C1 segment of cervical spinal cord (tissue), 14 donors: ENCODE measurements at places on chromosomes 6 and 20.

GRCh38 chr6:46284475-46284874, 113.7 kb upstream of the ENPP5 start:
- DNase-seq, result no peak

GRCh38 chr20:61728786-61729770, 336.6 kb downstream of the TAF4 start:
- DNase-seq, result no peak

DNA sequence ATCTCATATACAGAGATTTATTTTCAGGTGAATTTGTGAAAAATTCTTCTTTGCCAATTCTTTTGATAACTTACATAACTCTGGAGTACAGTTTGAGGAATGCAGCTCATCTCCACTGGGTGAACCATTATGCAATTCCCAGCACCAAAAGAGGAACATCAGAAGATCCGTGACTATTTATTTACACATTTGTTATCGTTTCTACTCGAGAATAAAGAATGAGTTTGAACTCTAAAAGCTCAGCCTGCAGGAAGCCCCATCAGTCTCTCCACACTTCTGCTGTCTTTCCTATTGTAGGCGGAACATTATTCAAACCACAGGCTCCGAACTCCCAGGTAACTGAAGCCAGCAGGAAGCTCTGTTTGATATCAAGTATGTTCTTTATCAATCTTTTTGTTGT, 95.9 kb upstream of the IFNGR1 start:
- DNase-seq, result no peak

DNA sequence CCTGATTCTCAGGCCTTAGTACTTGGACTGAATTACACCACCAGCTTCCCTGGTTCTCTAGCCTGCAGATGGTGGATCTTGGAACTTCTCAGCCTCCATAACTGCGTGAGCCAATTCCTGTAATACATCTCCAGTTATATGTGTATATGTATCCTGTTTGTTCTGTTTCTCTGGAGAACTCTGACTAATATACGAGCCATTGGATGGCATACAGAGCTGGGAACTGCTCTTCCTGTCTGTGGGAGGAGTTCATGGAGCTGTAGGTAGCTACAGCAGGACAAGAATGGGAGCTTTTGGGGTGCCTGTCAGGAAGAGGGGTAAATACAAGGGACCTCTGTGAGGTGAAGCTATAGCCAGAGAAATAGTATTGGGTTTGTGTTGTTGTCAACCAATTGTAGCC, 41.2 kb downstream of the TMEM14A start:
- DNase-seq, result no peak

DNA sequence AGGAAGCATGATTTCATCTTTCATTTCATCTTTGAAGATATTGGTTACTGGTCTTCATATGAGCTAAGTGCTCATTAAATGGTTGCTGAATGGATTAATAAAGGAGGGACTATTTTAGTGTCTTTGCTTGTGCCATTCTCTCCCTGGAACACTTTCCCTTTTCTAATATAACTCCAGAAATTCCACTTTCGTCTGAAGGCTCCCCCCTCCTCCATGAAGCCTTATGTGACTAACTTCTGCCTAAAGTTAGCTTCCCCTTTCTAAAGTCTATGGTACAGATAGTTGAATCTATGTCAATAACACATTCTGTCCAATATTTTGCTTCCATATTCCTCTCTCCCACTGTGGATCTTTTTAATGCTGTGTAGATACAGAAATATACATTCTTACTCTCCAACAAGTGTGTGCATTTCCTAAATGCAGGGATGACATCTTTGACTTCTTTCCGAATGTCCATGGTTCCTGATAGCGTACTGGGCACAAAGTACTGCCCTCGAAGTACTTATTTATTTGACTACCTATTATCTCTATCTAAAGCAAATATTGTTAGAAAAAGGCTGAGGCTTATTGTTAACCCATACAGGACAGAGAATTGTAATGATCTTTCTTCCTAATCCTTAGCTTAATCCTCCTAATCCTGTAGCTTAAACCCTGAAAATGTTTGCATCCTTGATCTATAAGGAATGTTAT, 84.7 kb upstream of the ELOVL5 start:
- no peak for DNase-seq

DNA sequence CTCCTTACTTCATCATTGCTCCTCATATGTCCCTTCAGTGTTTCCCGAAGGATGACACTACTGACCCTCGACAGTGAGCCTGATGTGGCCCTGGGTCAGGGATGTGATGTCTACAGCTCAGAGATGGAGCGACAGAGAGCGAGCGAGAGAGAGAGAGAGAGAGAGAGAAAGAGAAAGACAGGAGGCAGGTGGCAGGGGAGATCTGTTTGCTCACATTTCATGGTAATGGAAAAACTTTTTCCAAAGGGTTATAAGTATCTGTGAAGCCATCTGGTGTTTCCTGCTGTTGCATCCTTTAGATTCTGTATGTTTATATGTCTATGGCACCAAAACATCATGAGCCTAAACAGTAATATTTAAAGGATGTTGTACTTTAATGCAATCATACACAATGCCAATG, 77.2 kb downstream of the PPP1R3G start:
- DNase-seq, result no peak

- no peak for DNase-seq
Observed at GRCh38 chr6:55886185-55886836, 10.9 kb upstream of the BMP5 start.

DNA sequence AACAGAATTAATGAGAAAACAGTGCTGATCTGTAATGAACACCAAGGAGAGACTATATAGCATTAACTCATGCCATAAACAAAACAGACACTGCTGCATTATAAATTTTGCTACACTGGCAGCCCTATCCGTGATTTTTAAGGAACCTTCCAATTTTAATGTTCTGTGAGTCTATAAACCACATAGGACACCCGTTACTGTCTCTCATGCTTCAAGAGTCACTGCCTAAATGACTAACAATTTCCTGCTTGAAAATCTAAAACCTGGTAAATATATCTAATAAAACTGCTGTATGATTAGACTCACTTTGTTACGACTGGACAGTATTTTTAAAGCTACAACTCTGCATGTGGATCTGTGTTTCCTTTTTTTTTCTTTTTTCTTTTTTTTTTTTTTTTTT, 8.7 kb downstream of the CHD6 start:
- no peak for DNase-seq

GRCh38 chr6:145892026-145892425, 72.1 kb downstream of the SHPRH start:
- no peak for DNase-seq

DNA sequence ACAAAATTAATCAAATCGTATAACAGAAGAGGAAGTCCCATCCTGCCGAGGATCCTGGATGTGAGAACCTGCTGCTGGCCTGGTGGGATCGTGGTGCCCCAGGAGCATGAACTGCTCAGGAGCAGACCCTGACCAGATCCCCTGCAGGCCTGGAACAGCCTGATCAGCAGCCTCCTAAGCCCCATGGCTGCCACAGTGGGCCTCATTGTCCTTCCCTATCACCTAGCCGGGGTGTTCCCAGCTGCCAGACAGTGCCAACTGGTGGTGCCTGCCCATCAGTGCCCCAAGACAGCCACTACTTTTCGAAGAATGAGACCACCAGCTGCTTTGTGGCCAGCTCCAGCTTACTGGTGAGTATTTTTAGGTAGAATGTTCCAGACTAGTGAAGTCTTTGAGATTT, 19.6 kb upstream of the MAS1L start:
- no peak for DNase-seq

- no peak for DNase-seq
Observed at GRCh38 chr6:119526561-119527230, 177.1 kb upstream of the MAN1A1 start.

DNA sequence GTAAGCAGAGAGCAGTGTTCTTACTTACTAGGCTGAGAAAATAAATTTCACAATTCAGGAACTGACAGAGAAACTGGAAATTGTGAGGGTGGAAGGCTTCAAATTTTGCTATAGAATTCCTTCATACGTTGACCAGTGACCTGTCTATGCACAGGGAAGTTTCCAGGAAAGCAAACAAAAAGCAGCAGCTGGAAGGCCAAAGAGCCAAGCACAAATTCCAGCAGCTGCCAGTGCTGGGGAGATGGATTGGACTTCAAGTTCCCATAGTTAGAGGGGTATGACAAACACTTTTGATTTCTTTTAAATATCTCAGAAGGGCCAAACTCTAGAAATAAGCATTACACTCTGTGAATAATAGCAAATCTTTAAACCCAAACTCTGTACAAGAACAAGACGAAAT, 299.1 kb upstream of the KCNQ5 start:
- no peak for DNase-seq

DNA sequence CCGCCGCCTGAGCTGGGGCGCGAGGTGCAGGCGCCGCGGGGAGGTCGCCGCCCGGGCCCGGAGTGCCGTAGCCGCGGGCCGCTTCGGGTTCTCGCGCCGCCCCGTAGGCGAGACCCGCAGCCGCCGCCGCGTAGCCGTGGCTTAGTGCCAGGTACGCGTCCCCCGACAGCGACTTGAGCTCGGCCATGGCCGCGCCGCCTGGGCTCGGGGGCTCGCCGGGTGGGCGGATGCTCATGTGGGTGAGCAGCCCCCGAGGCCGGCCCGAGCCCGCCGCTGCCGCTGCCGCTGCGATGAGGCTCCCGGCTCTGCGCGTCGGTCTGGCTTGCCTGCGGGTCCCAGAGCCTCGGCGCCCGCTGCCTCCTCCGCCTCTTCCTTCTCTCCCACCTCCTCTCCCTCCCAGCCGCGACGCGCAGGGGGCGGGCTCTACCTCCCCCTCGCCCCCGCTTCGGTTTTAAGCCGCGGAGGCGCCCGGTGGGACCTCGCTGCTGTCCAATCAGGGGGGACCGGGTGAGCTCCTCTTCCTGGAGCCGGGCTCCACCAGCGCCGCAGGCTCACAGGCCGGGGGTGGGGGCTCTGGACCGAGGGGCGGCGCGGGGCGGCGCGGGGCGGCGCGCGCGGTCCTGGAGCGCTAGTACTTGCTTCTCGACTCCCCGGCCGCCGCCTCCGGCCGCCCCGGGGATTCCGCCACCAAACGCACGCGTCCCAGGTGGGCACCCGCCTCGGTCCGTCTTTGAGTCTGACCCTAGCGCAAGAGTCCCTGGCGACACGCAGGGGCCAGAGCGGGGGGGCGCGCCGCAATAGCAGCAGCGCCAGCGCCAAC, at the start of gene BHLHE23:
Gene BHLHE23 (minus strand): TSS at position 425 of the 820 bp plus-strand sequence. CDS start 190 bp downstream, at position 235.
- no peak for DNase-seq

- DNase-seq, result no peak
Observed at GRCh38 chr6:39466631-39467030, 144.1 kb upstream of the KCNK16 start.

DNA sequence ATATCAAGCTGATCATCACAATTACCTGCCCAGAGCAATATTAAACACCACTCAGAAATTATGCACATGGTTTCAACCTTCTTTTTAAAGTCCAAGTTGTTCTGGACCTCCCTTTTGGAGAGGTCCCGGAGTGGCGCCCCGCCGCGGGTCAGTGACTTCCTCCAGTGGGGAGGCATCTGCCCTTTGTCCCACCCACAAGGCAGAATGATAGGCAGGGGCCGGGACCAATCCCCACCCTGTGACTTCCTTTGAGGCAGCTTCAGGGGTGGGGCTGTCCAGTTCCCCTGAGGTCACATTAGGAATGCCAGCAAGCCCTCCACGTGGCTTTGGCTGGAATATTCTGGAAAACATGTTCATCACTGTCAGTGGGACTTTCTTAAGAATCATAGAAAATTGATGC, 207.0 kb downstream of the ANKRD60 start:
- no peak for DNase-seq

GRCh38 chr6:34773916-34774315, 16.6 kb downstream of the SNRPC start:
- no peak for DNase-seq

DNA sequence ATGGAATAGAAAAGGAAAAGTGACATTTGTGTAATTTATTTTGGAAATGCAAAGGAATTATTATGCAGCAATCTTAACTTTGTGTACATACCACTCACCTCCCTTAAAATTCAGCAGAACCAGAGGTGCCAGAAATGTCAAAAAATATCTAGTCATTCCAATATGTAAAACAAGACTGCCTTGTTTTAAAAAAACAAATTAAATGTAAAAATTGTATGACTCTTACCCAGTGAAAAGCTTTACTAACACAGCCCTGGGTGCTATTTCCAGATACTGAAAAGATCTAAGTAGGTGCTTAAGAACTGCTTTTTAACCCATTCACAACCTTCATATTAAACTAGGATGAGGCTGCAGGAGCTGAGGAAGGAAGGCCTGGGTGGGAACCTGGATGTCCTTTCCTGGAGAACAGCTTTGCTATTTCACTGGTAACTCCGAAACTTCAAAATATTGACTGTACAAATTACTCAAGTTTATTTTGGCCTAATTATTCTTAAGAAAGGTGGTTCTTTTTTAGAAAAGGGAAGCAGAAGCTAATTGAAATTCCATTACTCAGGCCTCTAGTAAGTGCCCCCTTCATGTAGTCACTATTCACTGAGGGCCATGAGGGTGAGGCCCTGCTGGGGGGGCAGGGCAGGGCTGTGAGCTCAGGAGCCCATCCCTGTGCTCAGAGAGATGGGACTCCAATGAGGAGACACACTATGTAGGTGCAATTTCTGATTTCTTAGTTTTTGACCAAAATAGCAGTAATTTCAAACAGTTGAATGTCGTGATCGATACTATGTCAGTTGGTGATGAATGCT, 139.6 kb downstream of the MAP3K4 start:
- DNase-seq, result no peak

DNA sequence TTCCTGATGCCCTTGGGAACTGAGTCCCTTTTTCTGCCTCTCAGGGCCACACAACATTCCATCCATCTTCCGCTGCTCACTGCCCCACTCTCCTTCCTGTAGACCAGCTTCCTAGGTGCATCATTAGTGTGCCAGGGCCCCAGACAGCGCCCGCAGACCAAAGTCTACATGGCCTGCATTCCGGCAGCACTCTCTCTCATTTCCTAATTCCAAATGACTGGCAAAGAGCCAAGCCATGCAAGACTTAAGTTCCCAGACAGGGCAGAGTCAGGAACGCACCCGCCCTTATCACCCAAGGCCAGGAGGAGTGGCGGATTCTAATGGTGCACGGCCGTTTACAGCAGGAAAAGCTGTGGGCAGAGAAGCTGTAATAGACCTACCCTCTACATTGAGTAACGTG, 159.8 kb upstream of the ARID1B start:
- DNase-seq, result no peak

GRCh38 chr6:118319416-118319815, 228.7 kb upstream of the PLN start:
- no peak for DNase-seq

DNA sequence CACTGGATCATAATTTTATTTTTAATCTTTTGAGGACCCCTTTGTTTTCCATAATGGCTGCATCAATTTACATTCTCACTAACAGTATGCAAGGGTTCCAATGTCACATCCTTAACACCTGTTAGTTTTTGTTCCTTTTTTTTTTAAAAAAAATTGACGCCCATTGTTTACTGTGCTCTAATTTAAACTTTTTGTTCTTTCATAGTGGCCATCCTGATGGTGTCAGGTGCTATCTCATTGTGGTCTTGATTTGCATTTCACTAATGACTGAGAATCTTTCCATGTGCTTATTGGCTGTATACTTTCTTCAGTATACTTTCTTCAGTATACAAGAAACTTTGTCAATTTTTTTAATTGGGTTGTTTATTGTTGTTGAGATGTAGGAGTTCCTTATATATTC, 347.0 kb downstream of the RNGTT start:
- DNase-seq, result no peak

GRCh38 chr6:157143171-157143889, 180.0 kb downstream of the TMEM242 start:
- no peak for DNase-seq

GRCh38 chr6:45369870-45370269, 7.9 kb downstream of the SUPT3H start:
- DNase-seq, result no peak

GRCh38 chr6:154086510-154086909, 47.5 kb downstream of the OPRM1 start:
- DNase-seq, result no peak

- DNase-seq, result no peak
Observed at GRCh38 chr20:32007787-32008616, 2.2 kb upstream of the CCM2L start.
